MV-4-11 (cell line): ENCODE measurements at places on chromosomes 3 and 15.
A peak's percentile ranks its signal among the peaks of the same experiment; 100 is the strongest.

GRCh38 chr3:197541756-197542539, 13.8 kb downstream of the BDH1 start:
- DNase-seq, result no peak

DNA sequence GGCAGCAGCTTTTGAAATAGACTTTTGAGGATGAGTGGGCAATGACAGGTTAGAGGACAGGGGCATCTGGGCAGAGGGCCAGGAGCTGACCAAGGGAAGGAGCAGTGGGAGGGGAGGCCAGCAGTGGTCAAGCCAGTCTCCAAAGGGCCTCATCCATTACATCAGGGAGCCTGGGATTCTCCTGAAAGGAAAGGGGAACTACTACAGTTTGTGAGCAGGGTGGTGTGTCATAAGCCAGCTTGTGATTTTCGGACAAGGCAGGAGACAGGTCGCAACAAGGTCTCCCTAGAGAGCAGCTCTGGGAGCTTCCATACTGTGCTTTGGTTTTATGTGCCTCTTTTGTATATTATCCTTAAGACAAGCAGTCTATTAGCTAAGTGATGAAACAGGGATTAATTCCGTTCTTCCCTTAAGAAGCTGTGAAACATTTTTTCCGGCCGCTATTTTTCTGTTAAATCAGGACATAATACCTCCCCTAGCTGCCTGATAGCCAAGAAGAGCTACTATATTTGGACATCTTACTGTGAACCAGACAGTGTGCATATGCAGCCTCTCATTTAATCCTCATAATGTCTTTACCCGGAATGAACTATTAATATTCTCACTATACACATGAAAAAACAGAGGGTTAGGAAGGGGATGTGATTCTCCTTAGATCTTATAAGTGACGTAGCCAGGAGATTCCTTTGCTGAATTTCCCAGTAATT, 46.4 kb downstream of the C2CD4B start:
- no peak for DNase-seq

DNA sequence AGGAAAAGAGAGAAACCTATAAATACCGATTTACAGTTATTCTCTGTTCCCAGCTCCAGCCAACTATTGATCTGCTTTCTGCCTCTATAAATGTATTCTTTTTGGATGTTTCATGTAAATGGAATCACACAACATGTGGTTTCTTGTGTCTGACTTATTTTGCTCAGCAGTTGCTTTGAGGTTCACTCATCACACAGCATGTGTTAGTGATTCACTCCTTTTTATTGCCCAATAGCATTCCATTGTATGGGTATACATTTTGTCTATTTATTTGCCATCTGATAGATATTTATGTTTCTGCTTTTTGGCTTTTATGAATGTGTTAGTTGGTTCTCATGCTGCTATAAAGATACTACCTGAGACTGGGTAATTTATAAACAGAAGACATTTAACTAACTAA, 23.6 kb downstream of the CCR1 start:
- peak; percentile 75 for DNase-seq

GRCh38 chr15:31195871-31196270, 94.3 kb upstream of the TRPM1 start:
- no peak for DNase-seq

DNA sequence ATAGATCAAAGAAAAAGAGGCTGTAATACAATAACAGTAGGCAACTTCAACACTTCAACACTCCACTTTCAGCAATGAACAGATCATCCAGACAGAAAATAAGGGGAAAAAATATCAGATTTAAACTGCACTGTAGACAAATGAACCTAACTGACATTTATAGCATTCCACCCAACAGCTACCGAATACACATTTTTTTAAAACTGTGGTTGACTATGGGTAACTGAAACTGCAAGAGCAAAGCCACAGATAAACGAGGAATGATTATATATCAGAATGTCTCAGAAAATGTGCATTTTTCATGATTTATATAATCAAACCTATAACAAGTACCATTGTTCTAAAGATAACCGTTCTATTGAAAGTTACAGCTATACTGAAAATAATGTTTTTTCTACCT, 514.9 kb upstream of the DPPA4 start:
- DNase-seq, result no peak

GRCh38 chr3:72907731-72908620, 20.1 kb downstream of the GXYLT2 start:
- no peak for DNase-seq

GRCh38 chr3:147421184-147421912, 12.2 kb downstream of the ZIC1 start:
- no peak for DNase-seq

- no peak for DNase-seq
These were observed 96.3 kb downstream of the EOMES start for GRCh38 chr3:27625864-27626263.

GRCh38 chr3:106140431-106140830, 271.6 kb upstream of the CBLB start:
- DNase-seq, result no peak

GRCh38 chr15:67760901-67761300, 64.4 kb upstream of the SKOR1 start:
- peak; percentile 6 for DNase-seq

- DNase-seq, result no peak
These were observed 54.5 kb upstream of the CHRNA7 start for GRCh38 chr15:31975830-31976229.

DNA sequence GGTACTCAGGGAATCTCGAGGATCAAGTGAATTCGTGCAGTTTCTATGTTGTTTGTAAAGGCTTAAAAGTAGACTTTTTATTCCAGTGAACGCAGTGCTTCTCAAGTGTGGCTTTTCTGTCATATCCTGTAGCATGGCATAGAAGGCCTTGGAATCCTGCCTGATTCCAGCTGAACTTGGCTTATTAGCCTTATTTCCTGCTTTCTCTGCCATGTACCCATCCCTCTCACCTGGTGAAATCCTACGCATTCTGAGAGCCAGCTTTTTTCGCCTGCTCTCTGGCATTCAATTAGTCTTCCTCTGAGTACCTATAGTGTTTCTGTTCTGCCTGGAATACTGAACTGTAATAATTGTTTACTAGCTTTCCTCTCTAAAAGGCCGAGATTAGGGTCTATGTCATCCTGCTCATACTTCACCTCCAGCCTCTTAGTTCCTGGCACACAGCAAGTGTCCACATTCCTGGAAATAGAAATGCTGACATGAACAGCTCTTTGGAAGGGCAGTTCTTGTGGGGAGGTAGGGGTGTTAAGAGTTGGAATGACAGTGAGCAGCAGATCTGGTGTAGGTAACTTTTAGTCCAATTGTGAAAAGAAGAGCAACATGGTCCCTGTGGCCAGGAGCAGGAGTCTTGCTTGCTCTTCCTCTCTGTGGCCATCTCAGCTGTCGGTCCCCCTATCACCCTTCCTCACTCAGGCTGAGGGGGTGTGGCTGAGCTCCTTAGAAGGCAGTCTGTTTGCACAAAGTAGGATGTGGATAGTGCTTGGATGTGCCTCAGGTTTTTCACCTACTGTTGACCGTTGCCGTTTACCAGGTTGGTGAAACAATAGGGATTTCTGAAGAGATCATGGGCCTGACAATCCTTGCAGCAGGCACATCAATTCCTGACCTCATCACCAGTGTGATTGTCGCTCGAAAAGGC, 30.4 kb downstream of the SLC24A1 start:
- no peak for DNase-seq

DNA sequence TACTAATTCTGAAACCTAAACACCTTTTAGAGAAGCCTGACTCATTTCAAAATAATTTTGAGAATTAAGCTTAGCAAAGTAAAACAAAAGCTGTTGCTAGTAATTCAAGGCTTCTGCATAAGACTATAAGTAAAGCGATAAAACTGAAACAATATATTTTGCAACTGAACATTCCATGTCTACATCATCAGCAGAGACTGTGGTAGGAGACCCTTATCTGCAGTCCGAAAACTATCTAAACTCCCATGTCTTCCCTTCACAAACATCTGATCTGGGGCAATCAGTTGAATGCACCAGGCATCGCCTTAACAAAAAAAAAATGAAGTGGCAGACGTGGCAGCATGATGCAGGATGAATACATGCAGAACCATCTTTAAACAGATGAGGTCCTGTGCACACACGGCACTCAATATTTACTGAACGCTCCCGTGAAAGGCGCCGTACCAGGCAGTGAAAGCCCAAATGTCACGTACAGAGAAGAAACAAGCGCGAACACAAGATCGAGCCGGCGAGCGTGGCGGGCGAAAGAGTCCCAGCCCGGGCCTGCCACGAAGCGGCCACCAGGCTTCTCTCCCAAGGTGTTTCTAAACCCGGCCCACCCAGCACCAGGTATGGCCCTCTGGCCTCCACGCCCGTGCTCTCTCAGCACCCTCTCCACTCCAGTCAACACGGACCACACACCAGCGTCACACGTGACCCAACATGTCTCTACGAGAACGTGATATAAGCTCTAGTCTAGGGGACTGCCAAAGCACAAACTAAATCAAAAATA, 63.0 kb downstream of the CHSY1 start:
- no peak for DNase-seq

DNA sequence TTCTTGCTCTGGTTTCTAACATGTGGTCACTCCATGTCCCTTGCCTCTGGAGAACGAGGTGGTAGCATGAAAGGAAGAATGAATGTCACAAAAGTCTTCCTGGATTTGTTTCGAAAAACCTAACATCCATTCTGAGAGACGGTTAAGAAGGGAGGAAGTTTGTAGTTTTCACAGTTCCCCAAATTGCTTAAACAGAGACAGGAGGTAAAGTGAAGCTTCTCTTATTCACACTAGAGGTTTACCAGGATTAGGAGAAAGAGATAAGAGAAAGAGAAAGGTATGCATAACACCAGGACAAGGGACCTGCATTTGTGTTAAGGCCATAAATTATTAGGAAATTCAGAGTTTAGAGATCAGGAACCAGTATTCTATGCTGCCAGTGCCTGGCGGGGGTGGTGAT, 228.1 kb downstream of the CPNE4 start:
- peak; percentile 79 for DNase-seq

- DNase-seq, result no peak
These were observed 15.3 kb downstream of the PYDC2 start for GRCh38 chr3:191476066-191476772.

- DNase-seq, result no peak
These were observed 11.6 kb downstream of the GPR160 start for GRCh38 chr3:170049146-170050000.

- no peak for DNase-seq
These were observed 3.0 kb downstream of the ROBO2 start for GRCh38 chr3:77042882-77043281.

DNA sequence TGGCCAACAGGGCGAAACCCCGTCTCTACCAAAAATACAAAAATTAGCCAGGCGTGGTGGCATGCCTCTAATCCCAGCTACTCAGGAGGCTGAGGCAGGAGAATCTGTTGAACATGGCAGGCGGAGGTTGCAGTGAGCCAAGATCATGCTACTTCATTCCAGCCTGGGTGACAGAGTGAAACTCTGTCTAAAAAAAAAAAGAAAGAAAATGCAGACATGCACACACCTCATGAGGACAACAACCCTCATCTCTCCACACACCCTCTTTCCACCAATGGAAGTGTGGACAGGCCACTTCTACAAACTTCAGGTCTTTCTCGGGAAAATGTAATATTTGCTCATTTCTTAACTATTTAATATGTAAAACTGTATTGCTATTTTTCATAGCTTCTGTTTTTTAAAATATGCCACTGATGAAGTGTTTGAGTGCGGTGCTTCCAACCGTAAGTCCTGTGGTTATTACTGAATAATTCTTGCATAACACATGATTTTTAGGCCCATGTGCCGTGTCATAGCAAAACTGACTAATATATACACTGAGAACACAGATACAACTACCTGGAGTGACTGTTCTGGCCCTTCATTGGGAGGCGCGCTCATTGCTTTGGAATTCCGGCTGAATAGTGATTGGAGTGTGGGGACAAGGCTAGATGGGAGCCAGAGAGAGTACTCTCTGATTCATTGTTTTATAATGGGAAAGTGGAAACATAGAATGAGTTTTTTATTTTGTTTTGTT, 23.1 kb downstream of the LRRC31 start:
- no peak for DNase-seq

- no peak for DNase-seq
These were observed 8.3 kb downstream of the RARRES1 start for GRCh38 chr3:158723991-158724390.

- no peak for DNase-seq
These were observed 47.8 kb downstream of the SPRED1 start for GRCh38 chr15:38300395-38300794.

- no peak for DNase-seq
These were observed 31.9 kb upstream of the RAB6B start for GRCh38 chr3:133927540-133928066.

DNA sequence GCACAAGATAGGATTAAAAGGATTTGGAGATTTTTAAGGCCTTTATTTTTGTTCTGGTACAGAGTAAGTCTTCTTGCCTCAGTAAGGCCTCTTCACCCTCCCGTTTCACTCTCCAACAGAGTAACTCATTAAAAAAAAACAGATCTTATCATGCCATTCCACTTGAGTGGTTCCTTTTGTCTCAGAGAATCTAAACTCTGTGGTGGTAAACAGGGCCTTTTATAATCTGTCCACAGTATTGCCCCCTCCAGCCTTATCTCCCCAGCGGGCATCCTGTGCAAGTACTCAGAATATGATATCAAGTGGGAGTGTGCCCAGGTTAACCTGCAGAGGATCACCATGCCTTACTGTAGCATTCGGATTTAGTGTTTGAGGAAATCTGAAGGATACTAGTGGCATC, 20.3 kb upstream of the ATOSA start:
- DNase-seq, result no peak

DNA sequence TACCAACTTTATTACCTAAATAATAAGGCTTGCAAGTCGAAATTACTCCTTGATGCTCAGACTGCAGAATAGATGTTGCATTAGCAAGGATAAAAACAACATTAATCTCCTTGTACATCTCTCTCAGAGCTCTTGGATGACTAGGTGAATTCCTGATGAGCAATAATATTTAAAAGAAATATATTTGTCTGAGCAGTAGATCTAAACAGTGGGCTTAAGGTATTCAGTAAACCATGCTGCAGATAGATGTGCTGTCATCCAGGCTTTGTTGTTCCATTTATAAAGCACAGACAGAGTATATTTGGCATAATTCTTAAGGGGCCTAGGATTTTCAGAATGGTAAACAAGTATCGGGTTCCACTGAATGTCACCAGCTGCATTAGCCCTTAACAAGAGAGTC, 257.1 kb downstream of the TUSC7 start:
- DNase-seq, result no peak

DNA sequence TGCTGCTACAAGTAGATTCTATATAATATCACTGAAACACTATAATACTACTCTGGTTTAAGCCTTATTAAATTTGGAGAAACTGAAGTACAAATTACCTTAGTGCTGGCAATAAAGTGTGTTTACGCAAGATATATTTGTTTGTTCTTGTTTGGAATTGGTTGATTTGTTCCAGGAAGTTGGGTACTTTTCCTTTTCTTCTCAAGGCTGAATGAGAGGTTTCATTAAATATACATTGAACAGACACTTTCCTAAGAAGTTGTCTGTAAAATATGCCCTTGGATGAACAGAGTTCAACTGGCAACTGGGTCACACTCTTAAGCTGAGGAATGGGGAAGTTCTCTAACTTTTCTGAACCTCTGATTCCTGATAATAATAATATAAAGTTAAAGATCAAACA, 542.1 kb upstream of the NAALADL2 start:
- DNase-seq, result no peak
